HS-5 (cell line): ENCODE measurements at places on chromosomes 16 and 17.

- no peak for DNase-seq
Observed at GRCh38 chr17:79001190-79002020, 8.2 kb downstream of the CANT1 start.

DNA sequence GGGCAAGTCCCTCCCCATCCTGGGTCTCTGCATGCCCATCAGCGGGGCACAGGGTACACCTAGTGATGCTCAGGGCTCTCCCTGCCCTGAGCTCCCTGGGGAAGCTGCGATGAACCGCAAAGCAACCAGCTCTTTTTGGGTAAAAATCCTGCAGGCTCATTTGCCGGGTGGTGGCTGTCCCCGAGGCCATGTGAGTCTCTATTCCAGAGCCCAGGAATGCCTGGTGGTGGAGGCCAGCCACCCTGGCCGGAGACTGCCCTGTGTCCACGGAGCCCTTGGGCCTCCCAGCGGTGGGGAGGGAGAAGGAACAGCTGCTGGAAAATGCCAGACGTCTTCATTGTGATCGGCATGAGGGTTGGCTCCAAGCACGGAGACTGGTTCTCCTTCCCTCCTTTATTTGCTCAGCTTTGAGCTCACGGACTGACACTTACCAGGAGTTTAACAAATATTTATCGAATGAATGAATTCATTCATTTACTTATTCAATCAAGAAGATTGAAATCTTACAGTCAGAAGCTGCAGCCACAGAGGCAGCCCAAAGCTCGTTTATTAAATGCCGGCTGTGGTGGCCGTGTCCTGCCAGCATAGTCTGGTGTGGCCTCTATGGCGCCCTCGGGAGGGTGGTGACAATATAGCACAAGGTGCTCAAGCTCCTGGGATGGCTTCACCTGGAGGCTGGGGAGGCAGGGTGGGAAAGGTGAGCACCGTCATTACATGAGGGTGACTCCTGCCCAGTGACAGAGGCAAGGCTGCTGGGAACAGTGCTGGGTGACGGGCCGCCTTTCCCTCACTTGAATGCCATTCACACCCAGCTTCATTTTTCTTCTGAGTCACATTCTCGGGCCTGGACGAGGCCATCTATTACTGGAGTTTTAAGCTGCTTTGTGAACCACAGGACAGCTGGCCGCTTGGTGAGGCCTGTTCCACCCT lies 31.1 kb upstream of the JPH3 start:
- DNase-seq: no peak

DNA sequence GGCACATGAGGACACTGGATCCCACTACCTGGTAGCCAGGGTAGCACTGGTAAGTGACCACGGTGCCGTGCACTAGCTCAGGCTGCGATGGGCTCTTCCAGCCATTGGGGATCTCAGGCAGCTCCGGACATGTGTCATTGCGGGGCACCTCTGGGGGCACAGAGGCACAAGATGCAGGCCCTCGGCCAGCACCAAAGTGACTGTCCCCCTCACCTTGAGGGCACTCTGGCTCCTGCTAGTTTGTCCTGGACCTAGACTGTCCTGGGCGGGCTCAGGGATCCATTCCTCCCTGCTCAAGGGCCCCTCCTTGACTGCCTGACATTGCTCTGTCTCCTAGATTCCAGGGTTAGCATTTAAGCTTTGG lies 6.7 kb upstream of the PHF12 start:
- DNase-seq: no peak

DNA sequence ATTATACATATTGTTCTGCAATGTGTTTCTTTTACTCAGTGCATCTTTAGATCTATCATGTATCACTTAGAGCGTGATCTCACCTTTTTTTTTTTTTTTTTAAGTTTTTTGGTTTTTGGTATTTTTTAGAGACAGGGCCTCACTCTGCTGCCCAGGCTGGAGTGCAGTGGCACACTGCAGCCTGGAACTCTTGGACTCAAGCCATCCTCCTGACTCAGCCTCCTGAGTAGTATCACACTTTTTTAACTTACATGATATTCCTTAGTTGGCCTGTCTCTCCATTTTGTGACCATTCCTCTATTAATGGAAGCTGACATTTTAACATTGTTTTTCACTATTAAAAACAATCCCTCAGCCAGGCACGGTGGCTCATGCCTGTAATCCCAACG lies 4.7 kb upstream of the MPO start:
- no peak for DNase-seq

DNA sequence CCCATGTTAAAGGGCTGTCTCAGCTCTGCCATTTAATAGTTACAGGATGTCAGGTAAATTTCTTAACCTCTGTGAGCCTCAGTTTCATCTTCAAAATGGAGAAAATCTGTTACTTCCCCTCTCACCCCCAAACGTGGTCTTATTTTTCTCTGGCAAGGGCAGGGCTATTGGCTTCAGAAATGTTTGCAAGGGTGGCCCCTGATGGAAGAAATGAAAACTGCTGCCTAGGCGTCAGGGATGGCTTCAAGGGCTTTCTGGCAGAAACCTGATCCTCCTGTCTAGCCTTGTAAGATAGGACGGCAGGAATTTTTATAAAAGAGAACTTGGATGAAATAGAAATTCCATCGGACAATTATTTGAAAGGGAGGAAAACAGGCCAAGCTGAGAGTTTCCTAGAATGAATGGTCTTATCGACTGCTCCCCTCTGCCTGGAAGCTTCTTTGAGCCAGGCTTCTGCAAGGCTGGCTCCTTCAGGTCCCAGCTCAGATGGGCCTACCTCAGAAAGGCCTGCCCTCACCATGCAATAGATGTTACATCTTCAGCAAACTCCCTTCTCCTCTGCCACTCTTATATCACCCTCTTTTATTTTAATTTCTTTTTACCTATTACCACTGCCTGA lies 43.0 kb upstream of the TANGO6 start:
- DNase-seq: peak; percentile 57

GRCh38 chr17:50955160-50955559 lies 89.0 kb upstream of the TOB1 start:
- DNase-seq: no peak

GRCh38 chr17:29591737-29592608 lies 959 bp upstream of the ANKRD13B start:
- no peak for DNase-seq

- no peak for DNase-seq
Observed at GRCh38 chr16:79784007-79784406, 183.5 kb upstream of the MAF start.

GRCh38 chr16:78784771-78785170 lies 685.3 kb downstream of the WWOX start:
- DNase-seq: no peak

DNA sequence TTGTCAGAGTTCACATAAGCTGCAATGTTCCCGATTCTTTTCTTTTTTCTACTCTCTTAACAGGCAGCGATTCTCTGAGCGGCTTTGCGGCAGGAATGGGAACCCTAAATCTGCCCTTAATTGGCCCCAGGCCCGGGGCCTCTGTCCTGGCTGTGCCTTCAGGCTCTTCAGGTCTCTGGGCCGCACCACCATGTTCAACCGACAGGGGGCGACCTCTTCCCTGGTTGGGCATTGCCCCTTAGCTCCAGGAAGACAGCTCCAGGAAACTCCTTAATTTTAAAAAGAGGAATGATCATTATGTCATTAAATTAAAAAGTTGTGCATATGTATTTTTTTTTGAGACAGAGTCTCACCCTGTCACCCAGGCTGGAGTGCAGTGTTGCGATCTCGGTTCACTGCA lies 20.3 kb downstream of the CACNG5 start:
- no peak for DNase-seq

GRCh38 chr17:21288571-21289017 lies 4.1 kb downstream of the MAP2K3 start:
- DNase-seq: no peak

- DNase-seq: no peak
Observed at GRCh38 chr16:29727452-29727851, 18.3 kb downstream of the C16orf54 start.

- peak; percentile 80 for DNase-seq
Observed at GRCh38 chr17:56902348-56902747, 11.5 kb downstream of the TRIM25 start.
